ENCODE measurements at places on chromosomes 7 and 10.

GRCh38 chr10:111083222-111084095 lies 6.6 kb downstream of the ADRA2A start:
- DNase-seq, result no peak

- no peak for DNase-seq
Measured at GRCh38 chr10:12097791-12098190, 29.0 kb downstream of the DHTKD1 start.

- DNase-seq, result peak; percentile 8
Measured at GRCh38 chr7:115271332-115272235, 349.7 kb downstream of the MDFIC start.

GRCh38 chr10:33027088-33027487 lies 69.1 kb upstream of the ITGB1 start:
- DNase-seq, result no peak

DNA sequence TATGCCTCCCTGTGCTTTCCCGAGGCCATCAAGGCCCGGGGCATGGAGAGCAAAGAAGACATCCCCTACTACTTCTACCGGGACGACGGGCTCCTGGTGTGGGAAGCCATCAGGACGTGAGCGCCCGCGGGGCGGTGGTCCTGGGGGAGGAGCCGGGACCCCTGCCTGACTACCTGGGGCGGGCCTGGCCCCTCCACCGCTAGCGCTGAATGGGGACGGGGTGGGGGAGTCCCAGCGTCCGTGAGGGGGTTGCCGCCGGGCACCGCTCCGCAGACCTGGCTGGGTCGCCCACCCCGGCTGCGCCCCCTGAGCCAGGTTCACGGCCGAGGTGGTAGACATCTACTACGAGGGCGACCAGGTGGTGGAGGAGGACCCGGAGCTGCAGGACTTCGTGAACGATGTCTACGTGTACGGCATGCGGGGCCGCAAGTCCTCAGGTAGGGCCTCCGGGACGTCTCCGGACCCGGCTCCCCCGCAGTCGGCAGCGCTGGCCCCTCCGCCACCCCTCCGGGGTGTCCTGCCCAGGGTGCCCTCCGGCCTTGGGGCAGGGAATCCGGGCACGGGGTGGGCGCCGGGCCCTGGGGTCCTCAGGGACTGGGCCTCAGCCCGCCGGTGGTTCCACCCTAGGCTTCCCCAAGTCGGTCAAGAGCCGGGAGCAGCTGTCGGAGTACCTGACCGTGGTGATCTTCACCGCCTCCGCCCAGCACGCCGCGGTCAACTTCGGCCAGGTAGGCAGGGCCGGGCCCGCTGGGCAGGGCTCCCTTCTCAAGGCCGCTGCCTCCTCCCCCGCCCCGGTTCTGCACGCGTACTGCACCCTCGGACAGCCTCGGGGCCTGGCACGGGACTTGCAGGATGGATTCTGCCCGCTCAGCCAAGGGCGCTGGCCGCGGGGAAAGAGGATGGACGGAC lies 69.3 kb downstream of the ALOX5 start:
- DNase-seq, result no peak

DNA sequence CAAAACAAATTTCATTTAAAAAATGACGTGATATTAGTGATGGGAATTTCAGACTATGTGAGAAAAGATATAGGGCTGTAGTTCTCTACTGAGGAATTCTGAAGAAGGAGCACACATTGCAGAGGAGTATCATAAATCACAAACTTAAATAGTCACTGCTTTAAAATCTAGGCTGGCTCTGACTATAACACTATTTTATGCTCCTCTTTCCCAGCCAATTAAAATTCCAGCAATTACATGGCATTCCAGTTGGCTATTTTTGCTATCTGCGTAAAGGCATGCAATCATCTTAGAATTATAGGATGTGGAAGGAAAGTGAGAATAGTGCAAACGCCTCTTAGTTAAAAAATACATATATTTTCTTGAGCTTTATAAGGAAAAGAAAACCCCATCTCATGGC lies 123.1 kb downstream of the GNAI1 start:
- DNase-seq, result no peak

DNA sequence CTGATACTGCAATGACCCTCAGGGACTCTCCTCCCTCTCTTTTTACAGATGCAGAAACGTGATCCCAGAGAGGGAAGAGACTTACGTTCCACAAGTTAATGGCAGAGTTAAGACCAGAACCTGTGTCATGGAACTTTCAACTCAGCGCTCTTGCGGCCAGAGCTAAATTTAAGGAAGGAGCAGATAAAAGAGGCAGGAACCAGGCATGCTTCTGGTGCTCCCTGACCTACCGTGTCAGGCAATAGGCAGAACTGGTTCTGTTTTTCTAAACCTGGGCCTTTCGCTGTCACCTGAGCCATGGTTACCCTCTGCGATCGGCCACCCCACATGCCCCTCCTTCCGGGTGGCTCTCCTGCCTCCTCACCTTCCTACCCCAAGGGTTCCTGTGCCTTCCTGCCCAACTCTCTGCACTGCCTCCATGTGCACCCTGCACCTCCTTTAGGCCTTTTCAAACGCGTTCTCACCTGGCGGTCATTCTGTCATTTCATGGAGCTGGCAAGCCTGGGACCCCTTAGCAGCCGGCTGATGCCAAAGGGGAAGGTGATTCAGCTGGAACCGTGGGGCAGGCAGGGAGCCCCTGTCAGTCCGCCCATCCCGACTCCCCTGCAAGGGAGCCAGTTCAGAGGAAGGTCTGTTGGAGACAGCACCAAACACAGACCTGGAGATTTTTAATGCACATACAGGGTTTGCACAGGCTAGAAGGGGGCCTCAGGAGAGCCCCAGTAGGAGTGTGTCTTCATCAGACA lies 7.7 kb upstream of the GBX1 start:
- DNase-seq, result no peak

GRCh38 chr10:123879606-123880257 lies 11.9 kb downstream of the CPXM2 start:
- no peak for DNase-seq

DNA sequence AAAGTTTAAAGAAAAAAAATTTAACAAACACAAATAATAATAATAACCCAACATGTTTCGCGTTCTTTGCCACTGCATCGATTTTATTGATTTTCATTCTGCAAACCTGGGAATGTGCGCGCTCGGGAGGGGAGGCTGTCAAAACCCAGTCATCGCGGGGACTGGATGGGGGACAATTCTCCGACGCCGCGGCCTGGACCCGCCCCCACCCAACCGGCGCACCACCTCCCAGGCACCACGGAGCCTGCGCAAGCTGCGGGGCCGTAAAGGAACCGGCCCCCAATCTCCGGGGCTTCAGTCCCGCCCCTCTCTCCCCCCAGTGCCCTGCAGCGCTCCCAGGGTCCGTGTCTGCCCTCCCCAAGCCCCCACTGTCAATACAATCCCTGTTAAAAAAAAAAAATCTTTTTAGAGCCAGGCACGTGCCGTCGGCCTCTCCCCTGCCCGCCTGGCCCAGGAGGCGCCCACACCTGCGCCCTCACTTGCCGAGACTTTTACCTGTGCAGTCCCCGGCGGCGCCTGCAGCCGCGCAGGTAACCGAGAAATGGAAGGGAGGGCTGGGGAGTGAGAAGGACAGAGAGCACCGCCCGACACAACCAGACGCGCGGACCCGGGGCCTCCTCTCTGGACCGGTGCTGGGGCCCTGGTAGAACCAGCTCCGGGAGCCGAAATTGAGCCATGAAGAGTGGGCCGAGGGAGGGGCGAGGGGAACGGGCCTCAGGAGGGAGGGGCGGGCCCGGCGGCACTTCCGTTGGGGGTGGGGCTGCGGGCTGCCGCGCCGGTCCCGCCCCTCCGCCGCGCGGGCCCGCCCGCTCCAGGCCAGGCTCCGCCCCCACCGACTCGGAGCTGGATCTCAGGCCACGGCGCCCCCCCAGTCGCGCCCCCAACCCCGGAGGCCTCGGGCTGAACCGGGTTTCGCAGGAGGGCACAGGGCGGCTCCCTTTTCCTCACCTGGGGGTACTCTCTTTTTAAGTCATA lies 7.6 kb upstream of the ZNF503 start:
- peak; percentile 59 for DNase-seq

DNA sequence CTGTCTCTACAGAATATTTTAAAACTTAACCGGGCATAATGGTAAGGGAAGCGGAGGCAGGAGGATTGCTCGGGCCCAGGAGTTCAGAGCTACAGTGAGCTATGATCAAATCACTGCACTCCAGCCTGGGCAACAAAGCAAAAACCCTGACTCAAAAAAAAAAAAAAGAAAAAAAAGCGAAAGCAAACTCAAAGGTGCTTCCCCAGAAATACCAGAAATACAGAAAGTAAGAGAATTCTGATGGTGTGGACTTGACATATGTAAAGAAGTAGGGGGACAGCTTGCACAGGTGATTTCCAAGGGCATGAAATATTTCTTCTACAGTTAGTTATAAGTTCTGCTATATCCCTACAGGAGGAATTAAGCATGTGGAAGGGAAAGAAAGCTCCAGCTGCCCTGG lies 69.7 kb upstream of the APBB1IP start:
- no peak for DNase-seq

DNA sequence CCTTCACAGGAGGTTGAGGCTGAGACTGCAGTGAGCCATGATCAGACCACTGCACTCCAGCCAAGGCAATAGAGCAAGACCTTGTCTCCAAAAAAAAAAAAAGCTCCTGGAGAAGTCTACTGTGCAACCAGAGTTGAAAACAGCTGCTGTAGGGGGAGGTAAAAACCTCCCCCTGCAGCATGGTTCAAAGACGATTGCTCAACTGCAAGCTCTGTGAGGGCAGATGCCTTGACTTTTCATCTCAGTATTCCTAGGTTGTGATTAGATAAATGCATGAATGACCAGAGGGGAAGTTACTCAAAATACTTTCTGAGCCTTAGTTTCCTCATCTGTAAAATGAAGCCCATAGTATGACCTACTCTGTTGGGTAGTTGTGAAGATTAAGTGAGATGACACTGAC lies 25.0 kb upstream of the PPA1 start:
- no peak for DNase-seq

GRCh38 chr7:24346716-24347115 lies 62.7 kb downstream of the NPY start:
- no peak for DNase-seq
